ENCODE measurements at places on chromosomes 1 and 21. TPM values are rescaled to one million over a fixed set of nuclear protein-coding genes. Genes with fewer than 3 reads are reported as not detected.

DNA sequence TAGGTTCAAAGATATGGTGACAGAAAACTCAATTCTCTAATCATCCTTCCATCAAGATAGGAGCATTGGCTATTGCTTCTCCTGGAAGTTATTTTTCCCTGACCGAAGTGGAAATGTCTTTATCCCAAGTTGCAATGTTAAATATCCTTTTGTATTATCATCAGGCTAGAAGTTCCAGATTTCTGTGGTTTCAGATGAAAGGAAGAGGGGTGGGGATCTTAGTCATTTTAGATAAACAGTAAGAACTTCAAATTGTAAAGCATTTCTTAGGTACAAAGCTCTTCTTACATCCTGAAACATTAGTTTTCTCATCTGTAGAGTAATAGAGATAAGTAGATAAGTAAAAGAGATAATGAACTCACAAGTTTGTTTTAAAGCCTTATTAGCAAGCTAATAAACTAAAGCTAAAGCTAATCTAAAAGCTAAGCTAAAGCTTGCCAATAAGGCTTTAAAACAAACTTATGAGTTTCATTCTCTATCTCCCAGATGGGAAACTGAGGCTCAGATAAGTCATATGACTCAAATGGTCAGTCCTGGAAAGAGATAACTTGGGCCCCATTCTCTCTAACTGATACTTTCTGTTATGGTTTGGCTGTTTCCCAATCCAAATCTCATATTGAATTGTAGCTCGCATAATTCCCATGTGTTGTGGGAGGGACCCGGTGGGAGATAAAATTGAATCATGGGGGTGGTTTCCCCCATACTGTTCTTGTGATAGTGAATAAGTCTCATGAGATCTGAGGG lies 99.2 kb upstream of the KCNK2 start:
- no peak for DNase-seq
- no peaks in the 10 kb centered on the region for H3K36me3 ChIP-seq
- no peak overlapping the region for H3K27ac ChIP-seq
- no peaks in the 10 kb centered on the region for H3K4me1 ChIP-seq
- H3K4me3 ChIP-seq = no peak overlapping the region

CD101 gene
- 0.42 TPM for total RNA-seq

OR2L2 gene
- not detected for total RNA-seq

- H3K36me3 ChIP-seq = no peaks in the 10 kb centered on the region
- no peaks in the 10 kb centered on the region for H3K4me1 ChIP-seq
- DNase-seq = no peak
- H3K4me3 ChIP-seq = no peak overlapping the region
- no peak overlapping the region for H3K27ac ChIP-seq
Observed at GRCh38 chr1:36420409-36420808, 22.7 kb upstream of the LSM10 start.

DNA sequence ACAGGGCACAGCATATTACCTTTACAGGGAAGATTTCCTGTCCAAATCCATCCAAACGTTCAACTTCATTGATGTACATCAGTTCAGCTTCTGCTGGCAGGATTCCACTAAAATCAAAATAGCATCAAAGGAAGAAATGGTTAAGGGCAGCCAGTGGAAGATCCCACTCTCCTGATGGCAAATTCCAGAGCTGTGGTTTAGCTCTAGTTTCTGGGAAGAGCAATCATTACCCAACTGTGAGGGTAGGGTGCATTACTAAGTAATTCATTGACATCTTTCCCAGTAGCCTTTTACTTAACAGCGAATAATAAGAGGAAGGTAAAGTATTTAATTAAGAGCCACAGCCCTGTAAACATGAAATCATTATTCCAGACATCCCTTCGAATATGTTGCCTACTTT lies 120.7 kb downstream of the SMYD2 start:
- no peak for DNase-seq
- no peak overlapping the region for H3K4me3 ChIP-seq
- no peaks in the 10 kb centered on the region for H3K36me3 ChIP-seq
- no peak overlapping the region for H3K27ac ChIP-seq
- peaks cover 8% of the 10 kb centered on the region for H3K4me1 ChIP-seq

- no peaks in the 10 kb centered on the region for H3K27me3 ChIP-seq
- no peak overlapping the region for H3K27ac ChIP-seq
- peaks cover 6% of the 10 kb centered on the region for H3K4me1 ChIP-seq
- DNase-seq = no peak
Observed at GRCh38 chr21:36163750-36164741, 7.4 kb downstream of the DOP1B start.

APCS gene
- total RNA-seq = not detected

GRCh38 chr1:19062258-19063029 lies 106.0 kb upstream of the IFFO2 start:
- H3K36me3 ChIP-seq = no peaks in the 10 kb centered on the region
- no peaks in the 10 kb centered on the region for H3K27me3 ChIP-seq
- no peak overlapping the region for H3K4me3 ChIP-seq
- H3K27ac ChIP-seq = no peak overlapping the region
- DNase-seq = no peak

Measured in esophagus squamous epithelium (tissue), 5 donors.